T-cell (primary cell): ENCODE measurements at places on chromosomes 2 and 18.
A peak's percentile ranks its signal among the peaks of the same experiment; 100 is the strongest.

- DNase-seq: no peak
These were observed 193.5 kb upstream of the ALKAL2 start for GRCh38 chr2:481388-481787.

GRCh38 chr2:2938481-2938880, 439.1 kb downstream of the EIPR1 start:
- no peak for DNase-seq

GRCh38 chr2:2022941-2023586, 278.7 kb upstream of the PXDN start:
- no peak for DNase-seq

DNA sequence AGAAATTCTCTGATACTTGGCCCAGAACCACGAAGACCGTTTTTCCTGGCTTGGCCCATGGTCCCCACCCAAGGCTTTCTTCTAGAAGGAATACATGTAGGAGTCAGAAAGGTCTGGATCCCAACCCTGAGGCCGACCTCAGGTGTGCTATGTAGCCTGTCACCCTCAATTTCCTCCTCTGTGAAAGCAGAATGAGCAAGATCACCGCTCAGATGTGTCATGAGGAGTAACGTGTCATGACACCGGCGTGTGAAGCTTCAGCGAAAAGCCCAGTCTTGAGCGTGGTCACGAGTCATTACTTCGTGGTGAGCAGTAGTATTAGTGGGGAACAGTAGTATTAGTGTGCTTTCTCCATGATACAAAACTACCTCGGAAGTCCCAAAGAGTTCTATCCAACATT, 103.4 kb downstream of the ALPK2 start:
- no peak for DNase-seq

DNA sequence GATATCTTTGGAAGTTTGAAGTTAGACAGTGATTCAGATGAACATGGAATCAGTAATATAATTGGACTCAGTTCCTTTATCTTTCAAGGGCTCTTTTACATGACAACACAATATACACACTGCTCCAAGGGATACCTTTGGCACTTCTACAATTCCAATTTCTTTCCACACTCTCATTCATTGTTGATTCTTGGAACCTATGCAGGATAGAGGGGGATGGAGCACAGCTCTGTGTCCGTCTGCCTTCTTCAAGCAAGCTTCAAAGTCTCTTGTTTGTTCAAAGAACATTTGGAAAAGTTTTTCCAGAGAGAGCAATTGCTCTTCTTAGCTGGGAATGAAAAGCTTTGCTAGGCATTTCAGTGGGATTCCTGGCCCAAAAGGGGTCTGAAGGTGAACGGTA, 276.2 kb upstream of the ZEB2 start:
- DNase-seq: no peak

GRCh38 chr2:133504566-133505505, 63.4 kb downstream of the NCKAP5 start:
- no peak for DNase-seq

DNA sequence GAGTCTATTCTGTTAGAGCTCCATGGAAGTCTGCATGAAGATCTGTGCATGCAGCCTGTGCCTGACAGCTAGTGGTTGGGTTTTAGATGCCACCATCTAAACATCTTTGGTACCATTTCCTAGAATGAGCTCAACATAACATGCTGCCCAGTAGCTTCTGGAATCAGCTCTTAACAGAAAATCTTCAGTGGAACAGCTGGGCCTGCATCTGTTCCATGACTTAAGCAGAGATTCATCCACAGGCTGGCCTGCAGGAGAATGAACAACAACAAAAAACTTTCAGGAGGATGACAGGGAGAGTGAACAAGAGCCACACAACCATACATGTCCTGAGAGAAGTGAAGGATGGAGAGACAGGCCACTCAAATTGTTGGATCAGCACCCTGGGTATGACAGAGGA, 316.6 kb downstream of the RDH14 start:
- DNase-seq: no peak

- no peak for DNase-seq
These were observed 356.3 kb downstream of the PARD3B start for GRCh38 chr2:204901591-204901990.

- DNase-seq: no peak
These were observed 30.1 kb downstream of the MOCOS start for GRCh38 chr18:36217348-36217747.

DNA sequence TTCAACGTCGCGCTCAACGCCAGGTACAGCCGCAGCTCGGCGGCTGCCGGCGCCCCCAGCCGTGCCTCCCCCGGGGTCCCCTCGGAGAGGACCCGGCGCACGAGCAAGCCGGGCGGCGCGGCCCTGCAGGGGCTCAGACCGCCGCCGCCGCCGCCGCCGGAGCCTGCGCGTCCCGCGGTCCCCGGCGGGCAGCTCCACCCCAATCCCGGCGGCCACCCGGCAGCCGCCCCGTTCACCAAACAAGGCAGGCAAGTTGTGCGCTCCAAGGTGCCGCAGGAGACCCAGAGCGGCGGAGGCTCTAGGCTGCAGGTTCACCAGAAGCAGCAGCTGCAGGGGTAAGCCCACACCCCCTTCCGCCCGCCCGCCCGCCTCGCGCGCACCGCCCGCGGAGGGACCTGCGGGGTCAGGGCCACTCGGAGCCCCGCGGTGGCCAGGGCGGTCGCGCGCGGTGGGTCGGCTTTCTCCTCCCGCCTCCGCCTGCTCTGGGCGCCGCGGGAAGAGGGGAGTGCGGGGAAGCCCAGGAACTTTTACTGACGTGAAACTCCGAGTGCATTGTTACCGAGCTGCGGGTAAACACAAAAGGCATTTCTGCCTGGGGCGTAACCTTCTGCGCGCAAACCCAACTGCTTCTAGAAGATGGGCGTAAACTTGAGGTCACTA, 861 bp downstream of the LTBP1 start:
- no peak for DNase-seq

DNA sequence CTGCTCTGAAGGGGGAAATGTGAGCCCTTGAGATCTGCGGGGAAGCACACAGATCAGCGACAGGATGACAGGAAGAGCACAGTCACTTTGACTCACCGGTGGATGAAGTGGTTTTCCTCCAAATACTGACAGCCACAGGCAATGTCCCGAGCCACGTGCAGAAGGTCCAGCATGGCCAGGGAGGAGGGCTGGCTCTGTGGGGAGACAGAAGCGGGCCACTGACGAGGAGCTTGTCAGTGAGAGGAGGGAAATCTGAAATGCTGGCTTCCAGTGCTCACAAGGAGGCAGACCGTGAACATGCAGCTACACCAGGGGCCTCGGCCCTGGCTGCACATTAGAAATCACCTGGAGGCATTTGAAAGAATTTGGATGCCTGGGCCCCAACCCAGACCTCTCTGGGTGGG, 98.7 kb downstream of the CLIP4 start:
- no peak for DNase-seq

DNA sequence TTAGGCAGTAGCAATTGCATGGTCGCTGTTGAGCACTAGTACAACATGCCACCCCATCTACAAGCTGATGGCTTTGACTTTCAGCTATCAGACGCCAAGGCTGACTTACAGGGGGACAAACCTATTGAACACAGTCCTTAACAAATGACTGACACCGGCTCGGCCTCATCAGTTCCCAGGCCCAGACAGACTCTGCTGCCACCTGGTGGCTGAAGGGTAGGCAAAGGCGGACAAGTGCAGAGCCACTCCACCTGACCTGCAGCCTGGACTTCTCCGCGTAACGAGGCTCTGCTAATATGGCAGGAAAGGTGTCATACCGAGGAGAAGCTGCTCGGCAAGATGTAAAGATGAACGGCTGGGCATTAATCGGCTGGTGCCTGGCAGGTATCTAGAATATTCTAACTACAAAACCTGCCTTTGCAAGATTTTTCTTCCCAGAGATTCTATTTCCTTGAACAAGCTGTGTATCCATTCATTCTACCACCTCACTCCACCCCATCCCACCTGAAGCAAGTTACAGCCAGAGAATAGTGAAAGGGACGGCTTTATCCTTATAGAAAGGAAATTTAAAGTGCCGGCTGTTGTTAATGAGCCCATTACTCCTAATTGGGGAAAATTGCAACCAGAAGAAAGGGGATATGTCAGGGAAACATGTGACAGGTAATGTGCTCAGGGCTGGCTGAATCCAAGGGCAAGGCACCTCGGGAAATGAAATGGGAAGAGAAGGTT, 67.4 kb downstream of the STEAP3 start:
- DNase-seq: peak; percentile 39

- no peak for DNase-seq
These were observed 16.3 kb downstream of the ZFP36L2 start for GRCh38 chr2:43210125-43210466.

DNA sequence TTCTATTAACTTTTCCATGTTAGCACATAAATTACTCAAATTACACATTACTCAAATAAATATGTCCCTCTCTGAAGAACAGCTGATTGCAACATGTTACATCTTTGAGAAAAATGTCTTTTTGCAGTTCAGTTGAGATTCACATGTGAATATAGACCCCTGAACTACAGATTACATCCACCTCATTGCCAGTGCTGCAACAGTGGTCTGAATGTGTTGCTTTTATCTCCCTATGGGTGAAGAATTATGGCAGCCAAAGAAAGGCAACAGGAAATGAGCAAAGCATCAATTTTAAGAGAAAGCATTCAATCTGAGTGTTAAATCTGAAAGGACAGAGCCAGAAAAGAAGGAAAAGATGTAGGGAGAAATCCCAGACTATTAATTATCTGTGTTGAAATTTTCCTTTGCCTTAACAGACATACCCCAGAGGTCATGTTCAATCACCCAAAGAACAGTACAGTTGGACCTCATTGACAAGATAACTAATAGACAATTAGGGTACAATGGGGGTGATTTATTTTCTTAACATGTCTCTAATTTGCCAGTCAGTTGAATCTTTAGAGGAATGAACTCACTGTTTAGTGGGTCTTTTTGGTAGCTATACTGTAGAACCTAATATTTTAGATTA, 620.2 kb downstream of the CPS1 start:
- no peak for DNase-seq

- DNase-seq: no peak
These were observed 68.2 kb downstream of the ZNF521 start for GRCh38 chr18:25283781-25284180.

DNA sequence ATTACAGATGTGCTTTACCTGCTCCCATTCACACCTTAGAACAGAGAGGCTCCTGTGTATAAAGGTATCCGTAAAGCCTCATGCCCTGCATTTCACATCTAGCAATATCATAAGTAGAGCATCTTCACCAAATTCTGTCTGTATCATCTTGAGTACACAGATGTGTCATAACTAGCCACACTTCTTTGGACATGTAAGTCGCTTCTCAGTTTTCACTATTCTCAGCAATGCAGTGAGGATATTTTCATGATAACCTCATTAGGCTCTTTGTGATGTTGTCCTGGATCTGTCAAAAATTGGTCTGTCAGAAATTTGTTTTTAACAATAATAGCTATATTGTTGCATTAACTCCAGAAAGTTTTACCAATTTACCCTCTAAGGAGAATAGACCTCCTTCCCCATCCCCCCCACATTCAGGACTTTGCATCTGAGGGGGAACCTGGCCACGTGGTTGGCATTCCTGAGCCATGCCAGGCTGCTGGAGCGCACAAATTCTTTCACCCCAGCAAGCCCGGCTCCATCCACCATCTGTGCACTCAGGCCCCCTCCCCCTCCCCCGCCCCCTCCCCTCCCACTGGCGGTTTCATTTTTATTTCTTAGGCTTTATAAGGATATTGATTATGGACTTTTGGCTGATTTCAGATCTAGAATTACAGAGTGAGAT, 34.1 kb downstream of the AGAP1 start:
- DNase-seq: no peak

- no peak for DNase-seq
These were observed 504.5 kb upstream of the VRK2 start for GRCh38 chr2:57542081-57542480.

DNA sequence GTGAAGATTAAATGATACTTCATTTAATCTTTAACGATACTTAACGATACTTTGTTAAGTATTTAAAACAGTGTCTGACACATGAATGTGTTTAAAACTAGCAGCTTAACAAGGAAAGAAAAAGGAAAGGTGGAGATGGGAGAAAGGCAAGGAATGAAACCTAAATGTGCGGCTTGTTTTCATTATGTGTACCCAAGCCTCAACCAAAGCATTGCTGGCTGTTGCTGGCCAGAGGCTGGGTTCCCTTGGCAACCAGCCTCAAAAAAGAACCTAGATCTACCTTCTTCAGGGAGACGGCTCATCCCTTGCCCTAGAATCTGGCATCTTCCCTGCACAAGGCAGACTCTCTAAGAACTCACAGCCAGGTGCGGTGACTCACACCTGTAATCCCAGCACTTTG, 13.8 kb upstream of the PCBP1 start:
- DNase-seq: no peak
